ENCODE measurements at places on chromosomes 1 and 21. TPM values are rescaled to one million over a fixed set of nuclear protein-coding genes. Genes with fewer than 3 reads are reported as not detected.

ZNF683 gene
- 0.18 TPM for total RNA-seq

CYP4X1 gene
- not detected for total RNA-seq

ELAPOR1 gene
- 4.1 TPM for total RNA-seq

KRTAP12-2 gene
- total RNA-seq, result not detected

FCRL1 gene
- not detected for total RNA-seq

DNALI1 gene
- total RNA-seq, result 0.18 TPM

KLHDC7A gene
- total RNA-seq, result not detected

CD1E gene
- not detected for total RNA-seq

CLCNKA gene
- total RNA-seq, result 0.20 TPM

MLLT11 gene
- 3.2 TPM for total RNA-seq

SPRR4 gene
- total RNA-seq, result not detected

FRRS1 gene
- total RNA-seq, result 1.2 TPM

KCNJ9 gene
- not detected for total RNA-seq

LCE2C gene
- not detected for total RNA-seq

AMY1C gene
- not detected for total RNA-seq

GRCh38 chr1:195376190-195376589 lies 1232.0 kb downstream of the KCNT2 start:
- DNase-seq, result no peak
- H3K4me1 ChIP-seq, result no peaks in the 10 kb centered on the region
- H3K27ac ChIP-seq, result no peak overlapping the region
- no peaks in the 10 kb centered on the region for H3K36me3 ChIP-seq
- H3K4me3 ChIP-seq, result no peak overlapping the region

DNA sequence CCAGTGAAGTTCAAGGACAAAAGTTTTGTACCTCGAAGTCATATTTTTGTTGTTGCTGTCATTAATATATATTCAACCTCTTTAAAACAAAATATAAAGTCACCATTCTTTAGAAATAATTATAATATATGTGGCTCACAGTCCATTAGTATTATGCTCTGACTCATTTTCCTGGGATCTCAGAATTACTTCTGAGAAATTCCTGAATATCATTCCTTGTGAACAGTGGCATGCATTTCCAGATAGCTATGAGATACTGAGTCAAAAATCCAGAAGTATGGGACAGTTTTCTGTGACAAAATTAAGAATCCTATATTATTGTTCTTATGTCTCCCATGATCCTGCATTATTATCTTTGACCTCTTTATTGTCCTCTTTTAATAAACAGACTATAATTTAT lies 13.8 kb upstream of the RGS21 start:
- H3K27me3 ChIP-seq, result no peaks in the 10 kb centered on the region
- no peaks in the 10 kb centered on the region for H3K4me1 ChIP-seq
- no peaks in the 10 kb centered on the region for H3K36me3 ChIP-seq
- H3K4me3 ChIP-seq, result no peak overlapping the region
- H3K27ac ChIP-seq, result no peak overlapping the region

DNA sequence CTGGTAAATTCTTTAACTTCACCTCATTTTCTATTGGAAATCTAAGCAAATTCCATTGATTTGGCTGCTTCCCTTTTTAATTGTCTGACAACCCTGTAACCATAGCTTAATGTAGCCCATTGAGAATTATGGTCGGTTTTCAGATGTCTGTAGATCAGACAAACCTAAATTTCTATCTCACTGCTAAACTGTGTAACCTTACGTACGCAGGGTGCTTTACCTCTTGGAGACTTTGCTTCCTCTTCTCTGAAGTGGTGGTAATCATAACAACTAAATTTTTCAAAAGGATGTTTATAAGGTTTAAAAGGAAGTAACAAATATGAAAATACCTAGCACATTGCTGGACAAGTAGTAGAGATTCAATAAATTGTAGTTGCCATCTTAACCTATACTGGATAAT lies 25.9 kb downstream of the IFNAR1 start:
- no peaks in the 10 kb centered on the region for H3K27me3 ChIP-seq
- H3K4me3 ChIP-seq, result no peak overlapping the region
- H3K4me1 ChIP-seq, result peaks cover 7% of the 10 kb centered on the region
- peaks cover 38% of the 10 kb centered on the region for H3K36me3 ChIP-seq
- H3K27ac ChIP-seq, result no peak overlapping the region

DNA sequence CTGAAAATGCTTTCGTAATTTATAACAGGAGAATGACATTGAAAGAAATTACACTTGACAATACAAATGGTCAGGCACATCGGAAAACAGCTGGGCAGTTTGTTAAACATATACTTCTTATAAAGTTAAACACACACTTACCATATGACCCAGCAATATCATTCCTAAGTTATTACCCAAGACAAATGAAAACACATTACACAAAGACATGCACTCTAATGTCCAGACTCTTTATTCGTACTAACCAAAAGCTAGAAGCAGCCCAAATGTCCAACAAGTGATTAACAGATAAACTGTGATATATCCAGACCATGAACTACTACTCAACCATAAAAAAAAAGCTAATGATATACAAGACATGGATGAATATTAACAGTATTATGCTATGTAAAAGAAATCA lies 8.5 kb downstream of the AKT3 start:
- H3K4me3 ChIP-seq, result no peak overlapping the region
- no peak for DNase-seq
- H3K36me3 ChIP-seq, result peaks cover 14% of the 10 kb centered on the region

- peak overlapping the region; percentile 81 for H3K4me3 ChIP-seq
- peak overlapping the region; percentile 87 for H3K27ac ChIP-seq
- no peaks in the 10 kb centered on the region for H3K27me3 ChIP-seq
- H3K4me1 ChIP-seq, result peaks cover 50% of the 10 kb centered on the region
These were observed 1.1 kb downstream of the SERBP1 start for GRCh38 chr1:67429011-67429527.

DNA sequence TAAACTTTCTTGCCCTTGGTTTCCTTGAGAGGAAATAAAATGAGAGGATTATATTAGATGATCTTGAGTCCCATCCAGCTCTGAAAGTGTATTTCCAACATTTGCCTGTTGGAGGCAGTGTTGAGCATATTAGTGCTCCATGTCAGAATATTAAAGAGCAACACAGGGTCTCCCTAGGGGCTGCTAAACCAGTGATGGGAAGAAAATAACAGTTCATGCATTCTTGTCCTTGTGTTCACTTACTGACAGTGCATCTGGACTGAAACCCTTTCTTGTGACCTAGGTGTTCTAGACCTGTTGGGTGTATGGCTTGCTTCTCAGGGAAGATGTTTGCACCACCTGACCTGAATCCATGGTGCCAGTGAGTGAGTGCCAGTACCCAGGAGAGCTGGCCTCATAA lies 124.7 kb upstream of the KIAA0040 start:
- H3K27ac ChIP-seq, result no peak overlapping the region
- H3K4me3 ChIP-seq, result no peak overlapping the region
- no peaks in the 10 kb centered on the region for H3K36me3 ChIP-seq
- H3K27me3 ChIP-seq, result peaks cover 8% of the 10 kb centered on the region
- H3K4me1 ChIP-seq, result peaks cover 10% of the 10 kb centered on the region

GRCh38 chr1:183983371-183984105 lies 54.0 kb downstream of the COLGALT2 start:
- H3K27ac ChIP-seq, result no peak overlapping the region
- no peaks in the 10 kb centered on the region for H3K36me3 ChIP-seq
- H3K27me3 ChIP-seq, result no peaks in the 10 kb centered on the region
- peaks cover 9% of the 10 kb centered on the region for H3K4me1 ChIP-seq
- DNase-seq, result no peak
- no peak overlapping the region for H3K4me3 ChIP-seq

- H3K36me3 ChIP-seq, result peaks cover 7% of the 10 kb centered on the region
- DNase-seq, result peak; percentile 2
- H3K27ac ChIP-seq, result no peak overlapping the region
- no peaks in the 10 kb centered on the region for H3K27me3 ChIP-seq
- H3K4me1 ChIP-seq, result peaks cover 1% of the 10 kb centered on the region
These were observed 84.8 kb downstream of the NPHP4 start for GRCh38 chr1:5907386-5907785.

DNA sequence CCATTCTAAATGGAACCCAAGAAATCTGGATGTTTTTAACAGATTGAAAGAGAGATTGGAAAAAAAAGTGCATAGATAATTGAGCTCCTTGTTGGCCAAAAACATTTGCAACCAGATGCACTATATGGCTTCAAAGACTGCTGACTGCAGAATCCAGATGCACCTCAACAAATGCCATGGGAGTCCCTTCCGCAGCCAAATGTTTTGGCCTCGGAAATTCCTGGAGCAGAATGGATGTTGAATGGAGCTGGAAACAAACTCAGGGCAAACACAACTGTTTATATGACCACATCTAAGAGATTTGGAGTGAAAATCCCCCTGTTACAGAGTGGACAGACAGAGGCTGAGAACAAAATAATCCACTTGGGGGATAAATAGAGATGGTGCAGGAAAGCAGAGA lies 285.0 kb upstream of the NFIA start:
- no peaks in the 10 kb centered on the region for H3K27me3 ChIP-seq
- H3K4me1 ChIP-seq, result no peaks in the 10 kb centered on the region
- H3K27ac ChIP-seq, result no peak overlapping the region
- H3K36me3 ChIP-seq, result no peaks in the 10 kb centered on the region
- no peak overlapping the region for H3K4me3 ChIP-seq
- DNase-seq, result no peak

- H3K36me3 ChIP-seq, result no peaks in the 10 kb centered on the region
- H3K27ac ChIP-seq, result no peak within 1 kb of the TSS
- no peak for DNase-seq
- H3K4me3 ChIP-seq, result no peak within 1 kb of the TSS
- peaks cover 2% of the 10 kb centered on the region for H3K4me1 ChIP-seq
- H3K27me3 ChIP-seq, result peaks cover 38% of the 10 kb centered on the region
These were observed at the start of gene FMOD for GRCh38 chr1:203351037-203351625. Gene FMOD, minus strand, starts transcription at chr1:203351122. Its CDS starts 2,852 bp downstream, at chr1:203348270.

DNA sequence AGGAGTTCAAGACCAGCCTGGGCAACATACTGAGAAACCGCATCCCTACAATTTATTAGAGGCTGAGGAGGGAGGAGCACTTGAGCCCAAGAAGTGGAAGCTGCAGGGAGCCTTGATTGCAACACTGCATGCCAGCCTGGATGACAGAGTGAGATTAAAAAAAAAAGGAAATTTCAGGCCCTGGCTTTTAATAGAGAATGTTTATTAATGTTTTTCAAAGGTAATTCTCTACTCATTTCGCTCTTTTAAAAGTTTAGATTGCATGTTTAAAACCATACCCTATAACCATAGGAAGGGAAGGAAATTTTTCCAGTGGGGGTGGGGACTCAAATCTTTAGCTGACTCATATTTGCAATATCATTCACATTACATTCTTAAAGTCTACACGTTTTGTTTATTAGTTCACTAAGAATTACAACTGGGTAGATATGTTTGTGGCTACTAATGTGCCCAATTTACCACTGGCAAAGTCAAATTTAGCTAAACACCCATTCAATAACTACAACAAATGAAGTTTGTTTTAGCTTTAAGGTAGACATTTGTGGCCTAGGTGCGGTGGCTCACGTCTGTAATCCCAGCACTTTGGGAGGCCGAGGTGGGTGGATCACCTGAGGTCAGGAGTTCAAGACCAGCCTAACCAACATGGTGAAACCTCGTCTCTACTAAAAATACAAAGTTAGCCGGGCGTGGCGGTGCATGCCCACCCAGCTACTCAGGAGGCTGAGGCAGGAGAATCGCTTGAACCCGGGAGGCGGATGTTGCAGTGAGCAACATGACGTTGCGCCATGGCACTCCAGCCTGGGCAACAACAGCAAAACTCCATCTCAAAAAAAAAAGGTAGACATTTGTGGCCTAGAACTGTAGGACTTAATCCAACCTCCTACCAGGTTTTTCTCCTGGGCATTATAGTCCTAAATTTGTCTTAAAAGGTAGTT lies 5.0 kb downstream of the KDM5B start:
- H3K27ac ChIP-seq, result no peak overlapping the region
- H3K27me3 ChIP-seq, result no peaks in the 10 kb centered on the region
- no peak for DNase-seq

- DNase-seq, result no peak
- peaks cover 59% of the 10 kb centered on the region for H3K4me1 ChIP-seq
- no peak overlapping the region for H3K4me3 ChIP-seq
- no peaks in the 10 kb centered on the region for H3K27me3 ChIP-seq
These were observed 3.1 kb upstream of the ADORA3 start for GRCh38 chr1:111506561-111506960.

GRCh38 chr1:215599418-215600074 lies 32.4 kb downstream of the KCTD3 start:
- H3K4me1 ChIP-seq, result no peaks in the 10 kb centered on the region
- H3K27ac ChIP-seq, result no peak overlapping the region
- H3K4me3 ChIP-seq, result no peak overlapping the region
- DNase-seq, result no peak
- no peaks in the 10 kb centered on the region for H3K27me3 ChIP-seq
- no peaks in the 10 kb centered on the region for H3K36me3 ChIP-seq

GRCh38 chr1:61370177-61370912 lies 288.0 kb downstream of the NFIA start:
- H3K27me3 ChIP-seq, result no peaks in the 10 kb centered on the region
- H3K27ac ChIP-seq, result no peak overlapping the region
- no peak for DNase-seq
- H3K4me1 ChIP-seq, result no peaks in the 10 kb centered on the region
- H3K4me3 ChIP-seq, result no peak overlapping the region

DNA sequence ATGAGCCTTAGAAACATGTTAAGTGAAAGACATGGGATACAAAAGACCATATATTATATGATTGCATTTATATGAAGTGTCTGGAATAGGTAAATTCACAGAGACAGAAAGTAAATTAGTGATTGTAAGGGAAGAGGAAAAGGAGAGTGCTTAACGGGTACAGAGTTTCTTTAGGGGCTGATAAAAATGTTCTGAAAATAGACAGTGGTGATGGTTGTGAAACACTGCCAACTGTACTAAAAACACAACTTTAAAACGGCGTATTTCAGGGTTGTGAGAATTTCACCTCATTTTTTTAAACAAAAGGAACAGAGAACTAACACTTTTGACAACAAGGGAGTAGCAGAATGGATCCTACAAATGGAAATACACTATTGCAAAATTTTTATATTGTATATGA lies 13.4 kb downstream of the COP1 start:
- H3K36me3 ChIP-seq, result peaks cover 30% of the 10 kb centered on the region
- no peaks in the 10 kb centered on the region for H3K27me3 ChIP-seq
- no peak overlapping the region for H3K27ac ChIP-seq
- no peak overlapping the region for H3K4me3 ChIP-seq
- no peak for DNase-seq

- peaks cover 23% of the 10 kb centered on the region for H3K4me1 ChIP-seq
- H3K27me3 ChIP-seq, result peaks cover 33% of the 10 kb centered on the region
- H3K4me3 ChIP-seq, result no peak overlapping the region
- DNase-seq, result no peak
- H3K36me3 ChIP-seq, result no peaks in the 10 kb centered on the region
These were observed 882 bp upstream of the FCAMR start for GRCh38 chr1:206971029-206971655.

GRCh38 chr1:199113265-199113869 lies 474.5 kb downstream of the PTPRC start:
- no peaks in the 10 kb centered on the region for H3K27me3 ChIP-seq
- DNase-seq, result peak; percentile 77
- H3K4me3 ChIP-seq, result no peak overlapping the region
- no peak overlapping the region for H3K27ac ChIP-seq
- H3K36me3 ChIP-seq, result peaks cover 13% of the 10 kb centered on the region

GRCh38 chr1:48164571-48164970 lies 57.9 kb upstream of the SLC5A9 start:
- H3K36me3 ChIP-seq, result no peaks in the 10 kb centered on the region
- H3K27ac ChIP-seq, result no peak overlapping the region
- DNase-seq, result no peak
- H3K4me3 ChIP-seq, result no peak overlapping the region
- H3K4me1 ChIP-seq, result no peaks in the 10 kb centered on the region

Data from activated CD4-positive, alpha-beta memory T cell treated with anti-CD3 and anti-CD28 coated beads, Interleukin-2, amount 10 ng/mL, durations not matched to agents 7 days and 5 days (primary cell).